ENCODE measurements at places on chromosomes 4 and X. TPM values are rescaled to one million over a fixed set of nuclear protein-coding genes. Genes with fewer than 3 reads are reported as not detected.

Gene RNF128
- polyA plus RNA-seq = 105 TPM

DNA sequence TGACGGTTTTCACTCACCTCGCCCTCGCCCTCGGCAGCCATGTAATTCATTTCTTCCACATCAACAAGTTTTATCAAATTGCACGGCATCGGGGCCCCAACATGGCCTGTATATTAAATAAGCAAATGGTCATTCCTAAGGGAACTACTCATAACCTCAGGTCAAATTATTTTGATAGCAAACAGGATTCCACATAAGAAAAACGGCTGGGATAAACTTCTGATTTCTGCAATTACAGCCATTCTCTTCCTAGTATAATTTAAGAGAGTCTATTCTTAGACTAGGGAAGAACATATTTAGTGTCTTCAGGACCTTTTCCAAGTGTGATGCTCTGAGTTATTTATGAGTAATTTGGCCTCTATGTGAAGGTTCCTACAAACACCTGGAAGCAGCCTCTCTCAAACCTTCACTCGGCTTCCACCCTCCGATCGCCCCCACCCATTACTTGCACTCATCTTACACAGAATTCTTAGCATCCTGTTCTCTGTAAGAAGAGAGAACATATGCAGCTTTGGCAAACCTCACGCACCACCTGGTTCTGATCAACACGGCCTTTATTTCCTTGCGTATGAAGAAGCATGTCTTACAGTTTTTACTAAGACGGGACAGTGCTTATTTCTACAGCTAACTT is 29.4 kb upstream of the CENPU start:
- H3K4me1 ChIP-seq = no peaks in the 10 kb centered on the region
- H3K27ac ChIP-seq = no peak overlapping the region
- DNase-seq = no peak
- H3K36me3 ChIP-seq = peaks cover 7% of the 10 kb centered on the region
- H3K27me3 ChIP-seq = no peaks in the 10 kb centered on the region

GRCh38 chr4:94714365-94715160 is 43.2 kb upstream of the BMPR1B start:
- no peaks in the 10 kb centered on the region for H3K36me3 ChIP-seq
- DNase-seq = no peak
- H3K4me3 ChIP-seq = no peak overlapping the region
- H3K27ac ChIP-seq = no peak overlapping the region
- no peaks in the 10 kb centered on the region for H3K4me1 ChIP-seq

Gene GAGE2A
- polyA plus RNA-seq = not detected

- no peak overlapping the region for H3K4me3 ChIP-seq
- no peak for DNase-seq
- peaks cover 10% of the 10 kb centered on the region for H3K4me1 ChIP-seq
- H3K36me3 ChIP-seq = no peaks in the 10 kb centered on the region
- no peaks in the 10 kb centered on the region for H3K27me3 ChIP-seq
Observed at GRCh38 chr4:107740950-107741701, 21.1 kb upstream of the PAPSS1 start.

GRCh38 chr4:130288576-130288975 is 1192.6 kb downstream of the C4orf33 start:
- H3K27ac ChIP-seq = no peak overlapping the region
- no peaks in the 10 kb centered on the region for H3K27me3 ChIP-seq
- H3K4me3 ChIP-seq = no peak overlapping the region
- H3K36me3 ChIP-seq = no peaks in the 10 kb centered on the region
